Prostate gland (tissue), 2 donors: ENCODE measurements at places on chromosomes 1 and 21. TPM values are rescaled to one million over a fixed set of nuclear protein-coding genes. Genes with fewer than 3 reads are reported as not detected.

DNA sequence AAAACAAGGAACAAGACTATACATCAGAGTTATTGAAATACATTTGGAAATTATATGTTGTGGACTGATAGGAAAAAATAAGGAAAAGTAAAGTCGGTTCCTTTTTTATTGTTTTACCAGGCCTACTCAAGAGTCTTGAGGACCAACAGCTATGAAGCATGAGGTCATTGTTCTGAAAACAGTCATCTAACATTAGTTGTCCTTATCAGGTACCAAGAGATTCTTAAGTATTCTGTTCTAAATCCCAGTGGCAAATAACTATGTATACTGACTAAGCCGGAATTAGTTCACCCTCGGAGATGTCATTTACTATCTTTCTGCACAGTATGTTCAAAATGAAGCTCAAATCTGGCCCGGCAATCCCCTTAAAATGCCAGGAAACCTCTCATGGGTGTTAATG, 585 bp downstream of the ADGRL4 start:
- DNase-seq: no peak

GRCh38 chr1:32494711-32495337, 30.0 kb downstream of the ZBTB8B start:
- no peak for DNase-seq

Gene TSACC
- not detected for total RNA-seq

Gene TMPRSS15
- total RNA-seq: 0.34 TPM

GRCh38 chr1:46903481-46903880, 37.8 kb downstream of the CYP4A11 start:
- DNase-seq: peak; percentile 56

- DNase-seq: no peak
Observed at GRCh38 chr1:188240772-188241406, 1412.1 kb downstream of the PLA2G4A start.

Gene CHI3L2
- total RNA-seq: 0.82 TPM

DNA sequence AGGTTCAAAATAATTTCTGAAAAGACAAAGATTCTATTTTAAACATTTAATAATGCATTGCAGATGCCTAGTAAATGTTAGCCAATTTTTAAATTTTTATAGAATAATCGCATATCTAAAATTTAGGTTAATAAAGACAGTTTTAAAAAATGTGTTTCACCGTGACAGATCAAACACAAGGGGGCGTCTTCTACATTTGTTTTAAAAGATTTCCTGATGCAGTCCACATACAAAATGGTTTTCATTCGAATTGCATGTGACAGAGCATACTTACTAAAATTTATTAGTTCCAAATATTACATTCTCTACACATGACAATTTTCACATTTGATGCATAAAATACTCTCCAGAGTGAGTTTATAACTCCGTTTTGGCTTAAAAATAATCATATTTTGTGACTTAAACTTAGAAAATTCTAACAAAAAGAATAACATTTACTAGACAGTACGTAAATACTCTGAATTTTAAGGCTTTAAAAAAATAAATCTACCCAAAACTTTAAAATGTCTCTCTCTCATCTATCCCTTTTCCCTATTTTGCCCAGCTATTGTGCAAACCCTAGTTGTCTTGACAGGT, 75.5 kb downstream of the ADAMTS1 start:
- no peak for DNase-seq

Gene AMPD1
- 0.40 TPM for total RNA-seq

DNA sequence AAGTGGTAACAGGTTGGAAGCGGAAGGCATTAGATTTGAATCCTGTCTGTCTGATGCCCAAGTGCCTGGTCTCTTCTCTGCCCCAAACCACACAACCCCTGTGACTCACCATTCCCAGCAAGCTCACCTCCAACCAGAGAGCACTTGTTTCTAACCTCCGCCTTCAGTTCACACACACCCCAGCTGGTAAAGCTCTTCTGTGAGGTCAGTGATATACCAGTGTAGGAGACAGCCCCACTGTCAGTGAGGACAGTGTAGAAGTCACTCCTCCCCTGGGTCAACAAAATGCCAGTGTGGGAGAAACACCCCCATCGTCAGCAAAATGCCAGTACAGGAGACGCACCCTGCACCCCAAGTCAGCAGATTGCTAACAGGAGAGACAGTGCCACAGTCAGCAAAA, 2.6 kb downstream of the RIMS3 start:
- no peak for DNase-seq

GRCh38 chr1:113515498-113515897, 125.2 kb downstream of the MAGI3 start:
- no peak for DNase-seq

DNA sequence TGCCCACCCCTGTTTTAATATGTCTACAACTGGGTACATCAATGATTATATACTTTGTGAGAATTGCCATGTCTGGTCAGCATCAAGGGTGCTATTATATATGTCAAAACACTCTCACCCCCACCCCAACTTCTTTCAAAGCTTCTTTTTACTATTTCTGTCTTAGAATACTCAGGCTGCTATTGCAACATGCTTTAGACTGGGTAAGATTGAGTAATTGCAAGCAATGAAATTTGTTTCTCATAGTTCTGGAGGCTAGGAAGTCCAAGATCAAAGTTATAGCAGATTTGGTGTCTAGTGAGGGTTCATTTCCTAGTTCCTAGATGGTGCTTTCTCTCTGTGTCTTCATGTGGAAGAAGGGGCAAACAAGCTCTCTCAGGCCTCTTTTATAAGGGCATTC, 100.5 kb upstream of the KCNK1 start:
- no peak for DNase-seq

DNA sequence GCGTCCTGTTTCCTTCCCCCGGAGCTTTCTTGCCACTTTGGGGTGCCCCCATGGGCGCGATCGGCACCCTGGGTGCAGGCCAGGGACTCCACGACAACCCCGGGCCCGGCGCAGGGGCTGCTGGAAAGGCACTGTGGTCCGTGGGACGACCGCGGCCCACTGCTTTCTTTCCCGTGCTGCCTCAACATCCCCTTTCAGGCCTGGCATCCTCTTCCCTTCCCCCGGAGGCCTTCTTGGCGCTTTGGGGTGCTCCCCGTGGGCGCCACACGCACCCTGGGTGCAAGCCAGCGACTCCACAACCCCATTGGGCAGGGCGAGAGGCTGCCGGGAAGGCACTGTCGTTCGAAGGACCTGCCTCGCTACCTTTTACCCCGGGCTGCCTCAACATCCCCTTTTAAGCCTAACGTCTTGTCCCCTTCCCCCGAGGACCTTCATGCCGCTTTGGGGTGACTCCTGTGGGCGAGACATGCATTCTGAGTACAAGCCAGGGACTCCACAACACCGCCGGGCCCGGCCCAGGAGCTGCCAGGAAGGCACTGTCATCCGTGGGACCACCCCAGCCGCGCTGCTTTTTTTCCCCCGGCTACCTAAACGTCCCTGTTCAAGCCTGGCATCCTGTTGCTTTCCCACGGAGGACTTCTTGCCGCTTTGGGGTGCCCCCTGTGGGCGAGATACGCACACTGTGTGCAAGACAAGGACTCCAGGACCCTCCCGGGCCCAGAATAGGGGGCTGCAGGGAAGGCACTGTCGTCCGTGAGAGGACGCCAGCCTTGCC, 137.8 kb downstream of the LIPI start:
- no peak for DNase-seq

GRCh38 chr21:33241846-33242245, 12.1 kb downstream of the IFNAR2 start:
- DNase-seq: no peak

DNA sequence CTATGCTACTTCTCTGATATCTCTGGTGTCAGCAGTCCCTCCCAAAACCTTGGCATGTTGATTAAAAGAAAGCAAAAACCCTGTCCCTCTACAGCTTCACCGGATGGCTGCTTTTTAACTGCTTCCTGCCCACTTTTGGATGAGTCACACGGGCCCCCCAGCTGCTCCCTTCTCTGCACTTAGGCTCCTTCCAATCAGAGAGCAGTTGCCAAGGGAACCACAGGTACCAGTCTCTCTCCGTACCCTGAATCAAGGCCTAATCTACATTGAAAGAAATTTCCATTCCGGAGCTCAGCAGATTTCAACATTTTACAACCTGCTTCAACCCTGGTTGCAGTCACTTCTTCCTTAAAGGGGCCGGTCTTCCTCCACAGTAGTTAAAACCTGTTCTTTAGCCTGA, 70.6 kb upstream of the GJB5 start:
- no peak for DNase-seq

Gene CDK18
- total RNA-seq: 16.2 TPM

GRCh38 chr1:201718346-201719202, 110.4 kb upstream of the IPO9 start:
- DNase-seq: no peak

Gene ADAMTS5
- total RNA-seq: 3.0 TPM

GRCh38 chr21:29224006-29224405, 74.7 kb upstream of the BACH1 start:
- DNase-seq: no peak
